CD4-positive, alpha-beta T cell (primary cell): ENCODE measurements at places on chromosomes 7 and 10. TPM values are rescaled to one million over a fixed set of nuclear protein-coding genes. Genes with fewer than 3 reads are reported as not detected.

MALSU1 gene
- 50.9 TPM for total RNA-seq

VWA2 gene
- total RNA-seq: not detected

ZDHHC4 gene
- 32.1 TPM for total RNA-seq

SLC35B4 gene
- 5.8 TPM for total RNA-seq

GPR85 gene
- not detected for total RNA-seq

UCN3 gene
- total RNA-seq: not detected

DNAJB6 gene
- total RNA-seq: 242 TPM

SSMEM1 gene
- total RNA-seq: not detected

CYP3A5 gene
- not detected for total RNA-seq

GPRIN2 gene
- total RNA-seq: not detected

PCLO gene
- not detected for total RNA-seq

LRIT1 gene
- not detected for total RNA-seq

SLC26A5 gene
- total RNA-seq: not detected

MYO3A gene
- total RNA-seq: not detected

FGFBP3 gene
- 1.4 TPM for total RNA-seq

RASSF4 gene
- 1.4 TPM for total RNA-seq

TDRD1 gene
- not detected for total RNA-seq
